EL (cell line): ENCODE measurements at places on chromosomes 7 and 10.

GRCh38 chr7:70132852-70133690 is 534.8 kb downstream of the AUTS2 start:
- DNase-seq, result no peak

- peak; percentile 41 for DNase-seq
Measured at GRCh38 chr7:4713183-4713784, 31.2 kb downstream of the FOXK1 start.

DNA sequence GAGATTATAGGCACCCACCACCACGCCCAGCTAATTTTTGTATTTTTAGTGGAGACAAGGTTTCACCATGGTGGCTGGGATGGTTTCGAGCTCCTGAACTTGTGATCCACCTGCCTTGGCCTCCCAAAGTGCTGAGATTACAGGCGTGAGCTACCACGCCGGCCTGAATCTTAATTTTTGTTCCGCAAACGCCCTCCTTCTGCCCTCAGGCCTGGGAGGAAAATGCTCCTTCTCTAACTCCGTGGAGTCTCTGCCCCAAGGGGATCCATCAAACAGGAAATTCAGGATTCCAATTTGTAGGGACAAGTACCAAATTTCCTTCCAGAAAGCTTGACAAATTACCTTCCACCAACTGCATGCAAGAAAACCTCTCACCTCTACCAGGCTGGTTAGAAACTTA is 43.2 kb downstream of the RBAK start:
- DNase-seq, result no peak

DNA sequence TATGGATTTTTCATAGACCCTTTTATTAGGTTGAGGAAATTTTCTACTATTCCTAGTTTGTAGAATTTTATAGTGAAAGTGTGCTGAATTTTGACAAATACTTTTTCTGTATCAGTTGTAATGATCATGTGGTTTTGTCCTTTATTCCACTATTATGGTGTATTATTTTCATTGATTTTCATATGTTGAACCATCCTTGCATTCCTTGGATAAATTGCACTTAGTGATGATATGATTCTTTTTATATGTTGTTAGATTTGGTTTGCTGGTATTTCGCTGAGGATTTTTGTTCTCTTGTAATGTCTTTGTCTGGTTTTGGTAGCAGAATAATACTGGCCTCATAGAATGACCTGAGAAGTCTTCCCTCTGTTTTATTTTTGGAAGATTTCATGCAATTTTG is 140.6 kb upstream of the CDK6 start:
- no peak for DNase-seq

GRCh38 chr7:19939746-19940145 is 166.3 kb upstream of the TMEM196 start:
- peak; percentile 91 for DNase-seq

DNA sequence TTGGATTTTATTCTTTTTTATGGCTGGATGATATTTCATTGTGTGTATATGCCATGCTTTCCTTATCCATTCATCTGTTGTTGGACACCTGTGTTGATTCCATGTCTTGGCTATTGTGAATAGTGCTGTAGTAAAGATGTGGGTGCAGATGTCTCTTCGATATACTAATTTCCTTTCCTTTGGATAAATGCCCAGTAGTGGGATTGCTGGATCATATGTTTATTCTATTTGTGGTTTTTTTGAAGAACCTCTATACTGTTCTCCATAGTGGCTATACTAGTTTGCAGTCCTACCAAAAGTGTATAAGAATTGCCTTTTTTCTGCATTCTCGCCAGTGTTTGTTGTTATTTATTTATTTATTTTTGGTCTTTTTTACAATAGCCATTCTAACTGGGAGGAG is 159.8 kb downstream of the WNT2 start:
- peak; percentile 28 for DNase-seq

- DNase-seq, result peak; percentile 64
Measured at GRCh38 chr10:775245-776075, 86.0 kb upstream of the DIP2C start.

DNA sequence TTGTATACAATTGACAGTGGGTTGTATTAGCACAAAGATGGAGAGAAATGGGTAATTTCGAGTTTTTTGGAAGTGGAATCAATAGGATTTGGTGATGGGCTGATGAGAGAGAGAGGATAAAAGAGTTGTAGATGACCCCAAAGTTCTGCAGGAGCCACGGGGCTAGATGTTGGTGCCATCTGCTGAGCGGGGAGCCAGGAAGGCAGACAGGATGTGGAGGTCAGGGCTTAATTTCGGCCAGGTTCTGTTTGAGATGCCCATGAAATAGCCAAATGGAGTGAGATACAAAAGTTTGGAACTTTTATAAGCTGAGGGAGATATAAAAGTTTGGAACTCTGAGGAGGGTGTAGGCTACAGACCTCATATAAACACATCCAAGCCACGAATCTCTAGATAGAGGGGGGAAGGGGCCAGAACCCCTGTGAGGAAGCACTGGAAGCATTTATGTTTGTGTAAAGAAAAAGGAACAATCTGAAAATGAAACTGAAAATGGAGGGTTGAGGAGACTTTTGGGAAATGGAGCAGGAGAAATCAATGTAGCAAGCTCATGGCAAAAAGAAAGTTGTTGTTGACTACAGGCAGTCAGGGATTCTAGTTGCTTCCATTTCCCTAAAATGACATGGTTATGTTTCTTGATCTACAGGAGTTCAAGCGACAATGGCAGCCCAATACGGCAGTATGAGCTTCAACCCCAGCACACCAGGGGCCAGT is 2.2 kb downstream of the GIMAP4 start:
- peak; percentile 1 for DNase-seq

DNA sequence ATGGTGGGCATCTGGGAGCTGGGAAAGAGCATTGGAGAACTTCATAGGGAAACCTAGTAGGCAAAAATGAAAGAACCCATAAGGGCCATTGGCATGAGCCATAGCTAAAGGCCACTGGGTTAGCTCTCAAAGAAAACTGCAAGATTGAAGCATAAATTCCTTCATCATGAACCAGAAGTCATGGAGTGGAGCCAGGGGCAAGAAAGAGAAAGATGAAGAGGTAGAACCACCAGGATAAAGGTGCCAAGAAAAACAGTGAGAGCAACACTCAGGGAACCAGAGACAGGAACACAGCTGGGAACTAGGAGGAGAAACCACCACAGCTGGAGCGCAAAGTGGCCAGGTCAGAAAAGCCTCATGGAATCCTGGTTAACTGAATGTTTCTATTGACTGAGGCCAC is 11.5 kb upstream of the SGMS1 start:
- peak; percentile 86 for DNase-seq

DNA sequence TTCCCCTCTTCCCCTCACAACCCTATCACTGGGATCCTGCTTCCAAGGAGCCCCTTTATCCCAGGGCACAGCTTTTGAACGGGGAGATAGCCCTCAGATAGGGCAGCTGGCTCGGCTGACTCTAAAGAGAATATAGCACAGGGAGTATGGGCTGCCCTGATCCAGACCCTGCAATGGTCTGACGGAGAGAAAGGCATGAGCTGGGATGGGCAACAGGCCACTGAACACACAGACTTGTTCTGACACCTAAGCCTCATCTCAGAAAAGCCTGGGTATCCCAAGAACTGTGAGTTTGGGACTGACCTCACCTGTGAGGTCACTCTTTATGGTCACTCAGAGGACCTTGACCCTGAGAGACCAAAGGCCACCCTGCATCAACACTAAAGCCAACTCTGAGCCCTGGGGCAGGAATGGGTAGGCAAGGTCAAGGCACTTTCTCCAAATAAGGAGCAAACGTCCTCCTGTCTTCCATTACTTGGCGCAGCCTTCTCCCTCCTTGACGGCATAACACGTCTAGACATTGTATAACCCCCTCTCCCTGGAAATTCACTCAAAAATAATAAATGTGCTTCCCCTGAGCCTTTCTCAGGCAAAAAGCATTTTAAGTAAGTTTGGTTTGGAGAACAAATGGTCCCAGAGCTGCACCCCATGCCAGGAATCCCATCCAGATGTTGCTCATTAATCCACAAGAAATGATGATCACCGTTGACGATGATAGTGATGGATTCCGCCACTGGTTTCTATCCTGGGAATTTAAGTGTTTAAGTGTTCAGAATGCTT is 8.2 kb upstream of the LRRC18 start:
- DNase-seq, result no peak

DNA sequence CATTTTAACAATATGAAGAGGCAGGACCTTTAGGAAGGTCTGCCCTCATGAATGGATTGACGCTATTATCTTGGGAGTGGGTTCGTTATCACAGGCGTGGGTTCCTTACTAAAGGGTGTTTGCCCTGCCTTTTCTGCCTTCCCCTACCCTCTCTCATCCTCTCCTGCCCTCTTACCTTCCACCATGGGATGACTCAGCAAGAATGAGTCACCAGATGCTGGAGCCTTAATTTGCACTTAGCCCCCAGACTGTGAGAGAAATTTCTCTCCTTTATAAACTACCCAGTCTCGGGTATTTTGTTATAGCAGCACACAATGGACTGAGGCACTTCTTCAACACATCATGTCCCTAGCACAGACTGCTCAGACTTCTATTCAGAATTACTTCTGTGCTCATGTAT is 31.4 kb upstream of the ZNF32 start:
- DNase-seq, result peak; percentile 58

GRCh38 chr10:77268721-77269120 is 368.9 kb downstream of the KCNMA1 start:
- no peak for DNase-seq

GRCh38 chr7:30510124-30511075 is 5.8 kb upstream of the GGCT start:
- DNase-seq, result peak; percentile 43

- DNase-seq, result peak; percentile 92
Measured at GRCh38 chr10:17075533-17076359, 53.9 kb downstream of the CUBN start.

DNA sequence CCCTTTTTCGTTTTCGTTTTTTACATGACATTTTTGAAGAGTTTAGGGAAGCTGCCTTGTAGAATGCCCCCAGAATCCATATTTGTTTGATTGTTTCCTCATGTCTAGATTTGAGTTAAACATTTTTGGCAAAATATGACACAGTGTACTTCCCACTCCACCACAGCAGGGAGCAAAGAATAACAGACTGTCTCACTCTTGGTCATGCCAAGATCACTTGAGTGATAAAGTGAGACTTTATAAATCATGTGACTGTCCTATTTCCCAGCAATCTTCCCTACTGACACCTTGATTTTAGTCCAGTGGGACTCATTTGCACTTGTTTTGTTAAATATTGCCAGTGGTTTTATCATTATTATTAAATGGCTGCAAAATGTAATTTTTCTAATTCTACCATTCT is 44.4 kb upstream of the USP6NL start:
- no peak for DNase-seq

DNA sequence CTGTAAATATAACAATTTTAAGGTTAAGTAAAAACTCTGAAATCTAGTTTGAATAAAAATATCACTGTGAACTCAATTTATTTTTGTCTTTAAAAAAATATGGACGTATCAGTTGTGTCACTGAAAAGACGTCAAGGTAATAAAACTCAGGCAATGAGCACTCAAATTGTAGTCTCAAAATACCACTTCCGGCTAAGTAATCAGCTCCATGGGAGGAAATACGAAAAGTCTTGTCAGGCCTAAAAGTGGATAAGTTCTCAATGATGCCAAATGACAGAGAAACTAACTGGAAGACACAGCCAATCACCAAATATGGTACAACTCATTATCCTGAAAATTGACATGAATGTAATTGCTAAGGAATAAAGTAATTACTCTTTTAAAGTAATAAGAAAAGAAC is 719 bp downstream of the CALN1 start:
- DNase-seq, result no peak

GRCh38 chr10:17059197-17059688 is 70.4 kb downstream of the CUBN start:
- peak; percentile 96 for DNase-seq

DNA sequence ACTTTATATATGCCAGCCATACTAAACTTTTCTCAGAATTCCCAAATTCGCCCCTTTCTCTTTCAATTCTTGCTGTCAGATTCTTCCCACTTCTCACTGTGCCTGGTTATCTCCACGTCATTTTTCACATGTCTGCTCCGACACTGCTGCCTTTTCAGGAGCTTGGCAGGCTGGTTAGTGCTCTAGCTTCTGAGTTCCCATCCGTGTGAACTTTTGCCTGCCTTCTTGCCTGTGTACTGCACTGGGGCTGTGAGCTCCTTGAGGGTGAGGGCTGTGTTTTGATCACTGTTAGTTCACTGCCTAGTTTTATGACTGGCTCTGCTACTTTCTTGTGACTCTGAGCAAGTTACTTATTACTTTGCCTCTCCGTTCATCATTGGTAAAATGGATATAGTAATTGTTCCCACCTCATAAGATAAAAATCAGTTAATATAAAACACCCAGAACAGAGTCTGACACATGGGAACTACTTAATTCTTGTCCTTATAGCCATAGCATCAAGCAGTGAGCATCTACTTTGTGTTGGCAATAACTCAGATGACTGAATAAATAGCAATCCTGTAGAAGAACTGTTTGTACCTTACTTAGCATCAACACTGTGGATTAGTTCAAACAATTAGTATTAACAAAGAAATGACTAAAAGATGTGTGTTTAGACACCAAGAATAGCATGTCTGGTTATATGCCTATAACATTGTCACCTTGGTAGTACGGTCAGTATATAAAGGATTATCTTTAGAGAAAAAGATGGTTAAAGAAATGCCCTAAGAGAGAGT is 5.5 kb downstream of the GSTO1 start:
- peak; percentile 19 for DNase-seq

DNA sequence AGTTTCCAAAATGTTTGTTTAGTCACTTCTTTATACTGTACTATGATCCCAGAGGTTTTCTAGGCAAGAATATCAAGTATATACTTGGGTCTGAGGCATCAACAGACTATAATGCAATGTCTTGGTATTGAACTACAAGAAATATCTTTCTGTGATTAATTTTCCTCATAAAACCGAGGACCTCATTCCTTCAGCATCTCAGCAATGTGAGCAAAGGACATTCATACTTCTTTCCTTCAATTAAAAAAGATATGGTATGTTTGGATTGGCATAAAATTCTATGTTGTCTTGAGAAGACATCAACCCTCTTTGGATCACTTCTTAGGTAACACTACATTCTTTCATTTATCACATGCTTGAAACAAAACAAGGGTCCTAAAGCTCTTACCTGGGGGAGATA is 524.5 kb downstream of the PHTF2 start:
- peak; percentile 50 for DNase-seq

DNA sequence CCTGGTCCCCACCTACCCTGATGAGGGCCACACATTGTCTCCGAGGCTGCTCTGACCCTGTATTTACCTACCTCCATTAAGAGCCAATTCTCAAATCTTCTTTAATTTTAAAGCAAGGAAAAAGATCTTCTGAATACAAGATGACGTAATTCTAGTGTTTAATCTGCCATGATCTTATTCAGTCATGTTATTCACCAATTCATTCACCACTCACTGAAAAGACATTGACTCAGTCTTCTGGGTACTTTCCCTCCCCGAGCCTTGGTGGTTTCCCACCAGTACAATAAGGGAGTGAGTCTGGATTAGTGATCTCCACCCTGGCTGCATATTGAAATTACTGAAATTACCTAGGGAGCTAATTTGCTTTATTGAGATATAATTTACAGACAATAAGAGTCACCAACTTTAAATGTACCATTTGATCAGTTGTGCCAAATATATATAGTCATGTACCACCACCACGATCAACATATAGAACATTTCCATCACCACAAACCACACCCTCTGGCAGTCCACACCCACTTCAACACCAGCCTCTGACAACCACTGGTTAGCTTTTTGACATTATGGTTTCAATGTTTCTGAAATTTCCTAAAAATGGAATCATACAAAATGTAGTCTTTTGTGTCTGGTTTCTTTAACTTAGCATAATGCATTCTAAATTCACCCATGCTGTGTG is 117.5 kb upstream of the UNC5B start:
- no peak for DNase-seq

GRCh38 chr10:71712572-71713134 is 6.9 kb downstream of the C10orf105 start:
- no peak for DNase-seq

- no peak for DNase-seq
Measured at GRCh38 chr10:129833468-129833950, 130.6 kb downstream of the EBF3 start.
